ENCODE measurements at places on chromosomes 1 and 21.

GRCh38 chr21:34736116-34736874, 67.5 kb downstream of the CLIC6 start:
- DNase-seq, result no peak

- DNase-seq, result peak; percentile 93
These were observed 1.8 kb downstream of the COL9A2 start for GRCh38 chr1:40315239-40315794.

DNA sequence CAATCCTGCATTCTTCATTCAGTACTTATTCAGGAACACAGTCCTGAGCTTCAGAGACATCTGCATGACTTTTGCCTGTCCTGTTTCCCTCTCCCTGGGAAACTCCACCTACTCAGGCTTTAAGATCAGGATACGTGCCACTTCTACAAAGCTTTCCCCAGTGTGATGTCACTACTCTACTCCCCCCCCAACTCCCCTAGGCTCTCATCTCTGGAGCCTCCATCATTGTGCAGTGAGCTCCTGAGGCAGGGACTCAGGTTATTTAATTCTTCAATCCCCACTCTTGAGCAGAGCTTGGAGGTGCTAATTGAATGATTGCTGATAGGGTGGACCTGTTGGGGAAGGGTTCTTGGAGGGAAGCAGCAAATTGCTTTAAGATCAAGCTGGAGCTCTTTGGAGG, 1.2 kb downstream of the NT5C1A start:
- DNase-seq, result no peak

DNA sequence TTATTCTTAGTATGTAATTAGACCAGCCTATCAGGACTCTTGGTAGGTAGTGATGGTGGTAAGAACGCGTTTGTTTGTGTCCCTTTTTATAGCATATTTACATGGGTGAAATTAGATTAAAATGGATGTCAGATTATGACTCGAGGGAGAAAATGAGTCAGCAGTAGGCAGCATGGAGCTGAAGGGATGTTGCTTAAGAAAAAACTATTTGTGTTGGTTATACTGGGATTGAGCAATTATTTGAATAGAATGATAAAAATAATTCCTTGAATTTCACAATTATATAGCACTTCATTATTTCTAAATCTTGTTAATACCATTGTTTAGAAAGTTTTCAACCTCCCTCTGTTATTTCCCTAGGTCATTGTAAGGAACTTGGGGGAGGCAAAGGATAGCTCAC, 348.8 kb downstream of the RYR2 start:
- no peak for DNase-seq

- DNase-seq, result no peak
These were observed 14.9 kb upstream of the AGT start for GRCh38 chr1:230728710-230729392.

GRCh38 chr1:180151508-180151907, 3.2 kb upstream of the QSOX1 start:
- no peak for DNase-seq

DNA sequence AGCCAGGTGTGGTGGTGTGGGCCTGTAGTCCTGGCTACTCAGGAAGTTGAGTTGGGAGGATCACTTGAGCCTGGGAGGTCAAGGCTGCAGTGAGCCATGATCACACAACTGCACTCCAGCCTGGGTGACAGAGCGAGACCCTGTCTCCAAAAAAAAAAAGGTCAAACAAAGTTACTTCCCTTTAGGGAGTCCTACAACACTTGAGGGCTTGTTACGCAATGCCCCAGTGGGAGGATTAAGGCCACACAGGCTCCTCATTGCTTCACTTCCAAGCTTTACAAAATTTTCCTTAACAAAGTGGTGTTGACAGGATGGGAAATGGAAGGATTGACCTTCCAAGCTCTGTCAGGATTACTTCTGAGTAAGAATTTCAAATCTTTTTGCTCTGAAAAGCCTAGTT, 6.2 kb upstream of the EXTL1 start:
- DNase-seq, result no peak

DNA sequence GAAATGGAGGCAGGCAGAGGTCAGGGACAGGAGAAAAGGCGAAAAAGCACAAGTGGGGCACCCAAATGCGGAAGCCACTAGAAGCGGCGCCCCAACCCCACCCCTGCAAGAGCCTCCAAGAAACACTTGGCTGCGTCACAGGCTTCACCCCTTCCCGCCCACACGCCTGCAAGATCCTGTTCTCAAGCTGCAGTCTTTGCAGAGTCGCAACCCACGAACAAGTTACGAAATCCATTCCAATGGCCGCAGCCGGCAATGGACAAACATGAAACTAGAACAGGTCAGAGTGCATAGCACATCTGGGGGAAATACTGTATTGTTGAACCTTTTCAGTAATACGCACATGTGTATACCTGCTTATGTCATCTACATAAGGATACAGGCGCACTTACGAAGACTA, 103.6 kb downstream of the PSMG1 start:
- DNase-seq, result no peak

DNA sequence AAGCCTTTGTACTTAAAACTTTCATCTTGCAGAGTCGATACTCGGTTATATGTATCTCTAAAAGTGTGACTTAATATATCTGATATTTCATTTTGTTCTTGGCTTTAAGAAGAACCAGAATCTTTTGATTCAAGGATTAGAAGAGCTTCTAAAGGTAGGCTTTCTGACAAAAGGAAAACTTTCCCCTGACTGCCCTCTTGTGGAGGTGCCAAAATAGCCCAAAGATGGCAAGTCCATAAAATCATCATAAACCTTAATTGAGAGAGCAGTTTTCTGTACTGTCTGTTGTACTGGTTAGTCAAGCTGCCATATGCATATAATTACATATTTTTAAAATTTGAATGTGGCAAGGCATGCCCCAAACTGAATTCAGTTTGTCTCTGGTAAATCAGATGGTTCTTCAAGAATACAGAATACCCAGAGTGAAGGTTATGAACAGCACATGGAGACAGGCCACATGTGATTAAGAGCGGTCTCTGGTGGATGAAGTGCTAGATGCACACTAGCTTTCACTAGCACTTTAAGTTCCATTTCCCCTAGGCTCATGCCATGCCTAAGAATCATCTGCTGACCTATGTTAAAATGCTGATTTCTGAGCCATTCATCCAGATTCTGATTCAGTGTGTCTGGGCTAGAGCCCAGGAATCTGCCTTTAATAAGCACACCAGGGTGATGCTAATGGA, 27.7 kb upstream of the ELAVL4 start:
- DNase-seq, result no peak

GRCh38 chr1:63124666-63125191, 197.6 kb upstream of the FOXD3 start:
- no peak for DNase-seq

DNA sequence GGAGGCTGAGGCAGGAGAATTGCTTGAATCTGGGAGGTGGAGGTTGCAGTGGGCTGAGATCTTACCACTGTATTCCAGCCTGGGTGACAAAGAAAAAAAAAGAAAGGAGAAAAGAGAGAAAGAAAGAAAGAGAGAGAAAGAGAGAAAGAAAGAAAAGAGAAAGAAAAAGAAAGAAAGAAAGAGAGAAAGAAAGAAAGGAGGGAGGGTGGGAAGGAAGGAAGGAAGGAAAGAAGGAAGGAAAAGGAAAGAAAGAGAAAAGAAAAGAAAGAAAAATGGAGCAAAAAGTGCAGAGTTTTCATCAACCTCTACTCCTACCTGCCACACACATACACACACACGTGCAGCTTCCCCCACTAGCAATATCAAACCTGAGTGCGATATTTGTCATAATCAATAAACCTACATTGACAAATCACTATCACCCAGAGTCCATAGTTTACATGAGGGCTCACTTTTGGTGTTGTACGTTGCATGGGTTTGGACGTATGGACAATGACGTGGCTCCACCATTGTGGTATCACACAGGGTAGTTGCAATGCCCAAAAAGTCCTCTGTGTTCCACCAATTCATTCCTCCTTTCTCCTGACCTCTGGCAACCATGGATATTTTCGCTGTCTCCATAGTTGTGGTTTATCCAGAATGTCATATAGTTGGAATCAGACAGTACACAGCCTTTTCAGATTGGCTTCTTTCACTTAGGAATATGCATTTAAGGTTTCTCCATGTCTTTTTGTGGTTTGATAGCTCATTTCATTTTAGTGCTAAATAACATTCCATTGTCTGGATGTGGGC, 36.5 kb downstream of the EVA1C start:
- no peak for DNase-seq

DNA sequence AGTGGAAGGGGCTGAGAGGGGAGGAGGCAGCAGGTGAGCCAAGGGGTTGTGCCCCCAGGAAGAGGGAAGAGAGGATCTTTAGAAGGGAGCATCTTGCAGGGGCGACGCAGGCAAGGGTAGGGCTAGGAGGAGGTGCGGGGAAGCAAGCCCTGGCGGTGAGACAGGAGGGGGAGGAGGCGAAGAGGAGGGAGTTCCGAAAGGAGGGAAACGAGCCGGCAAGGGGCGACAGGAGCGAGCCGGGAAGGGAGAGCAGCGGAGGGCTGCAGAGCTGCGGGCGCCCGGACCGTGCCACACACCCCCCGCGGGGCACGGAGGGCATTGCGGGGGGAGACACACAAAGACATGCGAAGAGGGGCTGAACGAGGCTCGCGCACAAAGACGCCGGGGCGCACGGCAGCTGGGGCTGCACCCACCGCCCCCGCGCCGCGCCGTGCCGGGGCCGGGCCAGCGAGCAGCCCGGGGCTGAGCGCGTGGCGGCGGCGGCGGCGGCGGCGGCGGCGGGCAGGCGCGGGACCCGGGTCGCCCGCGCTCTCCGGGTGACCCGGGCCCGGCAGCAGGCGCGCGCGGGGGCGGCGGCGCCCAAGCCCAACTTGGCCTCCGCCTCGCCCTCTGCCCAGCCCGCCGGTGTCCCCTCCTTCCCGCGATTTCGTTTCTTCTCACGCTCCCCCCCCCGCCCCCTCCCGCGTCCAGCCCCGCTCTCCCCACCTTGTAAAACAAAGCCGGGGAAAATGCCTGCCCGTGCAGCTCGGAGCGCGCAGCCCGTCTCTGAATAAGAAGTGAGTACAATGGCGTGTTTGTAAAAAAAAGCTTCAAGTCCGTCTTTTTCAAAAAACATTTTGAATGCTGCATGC, at the start of gene KCNK2:
TSS of gene KCNK2 (plus strand) at position 206 of the 851 bp plus-strand sequence. CDS start 649 bp downstream, outside the sequence.
- DNase-seq, result peak; percentile 63

DNA sequence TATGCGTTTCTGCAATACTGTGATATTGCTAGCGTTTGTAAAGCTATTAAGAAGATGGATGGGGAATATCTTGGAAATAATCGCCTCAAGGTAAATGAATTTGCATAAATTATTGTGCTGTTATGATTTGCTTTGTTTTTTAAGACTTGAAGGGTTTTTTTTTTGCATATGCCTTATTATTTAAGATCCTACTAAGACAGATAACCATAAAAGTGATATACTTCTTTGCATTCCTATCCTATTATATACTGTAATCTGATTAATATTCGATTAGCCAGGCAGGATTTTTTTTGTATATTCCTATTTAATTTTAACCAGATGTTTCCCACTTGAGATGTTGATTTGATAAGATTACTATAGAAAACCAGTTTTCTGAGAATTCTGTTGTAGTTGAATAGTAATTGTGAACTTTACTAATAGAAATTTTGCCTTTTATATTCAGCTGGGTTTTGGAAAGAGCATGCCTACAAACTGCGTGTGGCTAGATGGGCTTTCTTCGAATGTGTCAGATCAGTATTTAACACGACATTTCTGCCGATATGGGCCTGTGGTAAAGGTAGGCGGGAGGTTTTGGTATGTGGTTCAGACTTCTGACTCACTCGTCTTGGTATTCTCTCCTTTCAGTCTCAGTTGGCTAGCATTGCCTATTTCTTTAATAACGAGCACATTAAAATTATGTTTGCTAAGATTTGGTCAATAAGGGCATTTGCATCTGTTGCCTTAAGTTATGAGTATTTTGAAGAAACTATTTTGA, 56.8 kb downstream of the ZBTB17 start:
- DNase-seq, result no peak

GRCh38 chr1:184604152-184604900, 150.3 kb downstream of the EDEM3 start:
- DNase-seq, result no peak

- peak; percentile 23 for DNase-seq
These were observed 102.1 kb downstream of the ADSS2 start for GRCh38 chr1:244349581-244350001.

DNA sequence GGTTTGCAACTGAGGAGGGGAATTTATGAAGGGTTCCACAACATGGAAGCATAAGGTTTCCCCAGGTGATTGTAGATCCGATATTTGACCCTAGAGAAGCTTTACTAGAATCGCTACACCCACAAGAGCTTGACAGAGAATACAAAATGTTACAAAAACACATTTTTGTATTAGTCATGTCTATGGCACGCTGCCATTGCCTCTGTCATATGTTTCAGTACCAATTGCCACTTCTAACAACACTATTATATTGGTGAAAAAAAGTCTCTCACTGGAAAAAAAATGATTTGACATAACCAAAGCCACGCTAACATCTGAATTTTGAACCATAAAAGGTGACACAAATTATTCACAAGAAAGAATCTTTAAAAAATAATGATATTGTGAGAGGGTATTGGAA, 214.5 kb downstream of the KCNT2 start:
- no peak for DNase-seq

GRCh38 chr1:221316491-221317056, 425.3 kb downstream of the DUSP10 start:
- DNase-seq, result no peak

DNA sequence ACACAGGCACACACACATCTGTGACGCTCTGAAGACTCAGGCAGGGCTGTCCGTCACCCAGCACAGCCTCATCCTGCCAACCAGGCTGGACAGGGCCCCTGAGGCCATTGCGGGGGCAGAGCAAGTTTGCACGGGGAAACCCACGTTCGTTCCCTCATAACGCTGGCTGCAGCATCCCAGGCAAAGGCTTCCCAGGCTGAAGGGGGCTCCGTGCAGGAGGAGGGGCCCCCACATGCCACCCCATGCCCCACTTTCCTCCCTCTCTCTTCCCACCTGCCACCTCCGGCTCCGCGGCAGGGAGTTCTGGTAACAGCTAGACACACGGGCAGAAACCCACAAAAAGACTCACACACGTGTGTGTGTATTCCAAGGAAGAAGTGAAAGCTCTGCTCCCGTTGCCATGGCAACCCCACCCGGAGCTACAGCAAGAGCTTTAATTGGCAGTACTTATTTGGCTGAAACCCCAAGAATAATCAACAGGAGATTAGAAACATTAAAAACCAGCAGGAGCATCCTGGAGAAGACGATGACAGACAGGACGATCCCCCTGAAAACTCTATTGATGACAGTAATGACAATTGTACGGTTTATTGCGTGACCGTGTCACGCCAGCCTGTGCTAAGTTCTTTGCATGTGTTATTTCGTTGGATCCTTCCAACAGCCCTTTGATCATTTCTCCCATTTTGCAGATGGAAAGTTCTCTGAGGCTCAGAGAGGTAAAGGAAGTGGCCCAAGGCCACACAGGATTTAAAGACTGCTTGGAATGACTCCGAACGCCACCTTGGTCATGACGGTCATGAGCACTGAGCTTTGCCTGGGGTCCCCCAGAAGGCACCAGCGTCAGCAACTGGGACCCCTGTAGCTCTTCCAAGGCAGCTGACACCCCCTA, 247.1 kb downstream of the NPHP4 start:
- peak; percentile 31 for DNase-seq

All from H9 (cell line).